DMS53 (cell line): ENCODE measurements at places on chromosomes 3 and 15.

DNA sequence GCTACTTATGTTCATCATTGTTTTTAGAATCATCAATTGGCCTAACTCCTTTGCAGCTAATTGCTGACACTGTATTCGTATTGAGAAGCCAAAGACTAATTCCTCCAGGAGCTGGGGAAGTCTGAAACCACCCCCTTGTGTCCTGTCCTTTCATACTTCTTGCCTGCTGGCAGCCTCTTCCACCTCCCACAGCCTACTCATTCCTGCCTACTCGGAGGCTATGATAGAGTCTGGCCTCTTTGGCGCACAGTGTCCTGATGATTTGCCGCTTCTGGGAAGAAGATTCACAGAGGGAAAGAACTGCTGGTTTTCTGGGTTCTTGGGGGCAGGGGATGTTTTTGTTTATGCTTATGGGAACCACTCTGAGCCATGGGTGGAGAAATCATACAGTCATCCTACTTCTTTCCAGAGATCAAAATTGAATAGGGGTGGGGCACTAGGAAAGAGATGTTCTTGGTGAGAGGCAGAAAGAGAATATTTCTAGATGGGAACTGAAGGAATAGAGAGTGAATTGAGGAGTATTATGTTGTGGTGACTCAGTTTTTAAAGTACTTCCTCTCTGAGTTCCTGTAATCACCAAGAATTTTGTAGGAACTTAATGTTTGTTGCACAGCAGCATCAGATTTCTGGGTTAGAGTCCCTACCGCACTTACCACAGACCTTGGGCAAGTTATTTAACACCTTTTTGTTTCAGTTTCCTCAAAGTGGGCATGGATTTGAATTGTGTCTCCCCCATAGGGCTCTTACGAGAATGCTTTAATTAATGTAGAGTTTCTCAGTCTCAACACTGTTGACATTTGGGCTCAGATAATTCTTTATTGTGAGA is 22.1 kb upstream of the SCAANT1 start:
- DNase-seq, result no peak

DNA sequence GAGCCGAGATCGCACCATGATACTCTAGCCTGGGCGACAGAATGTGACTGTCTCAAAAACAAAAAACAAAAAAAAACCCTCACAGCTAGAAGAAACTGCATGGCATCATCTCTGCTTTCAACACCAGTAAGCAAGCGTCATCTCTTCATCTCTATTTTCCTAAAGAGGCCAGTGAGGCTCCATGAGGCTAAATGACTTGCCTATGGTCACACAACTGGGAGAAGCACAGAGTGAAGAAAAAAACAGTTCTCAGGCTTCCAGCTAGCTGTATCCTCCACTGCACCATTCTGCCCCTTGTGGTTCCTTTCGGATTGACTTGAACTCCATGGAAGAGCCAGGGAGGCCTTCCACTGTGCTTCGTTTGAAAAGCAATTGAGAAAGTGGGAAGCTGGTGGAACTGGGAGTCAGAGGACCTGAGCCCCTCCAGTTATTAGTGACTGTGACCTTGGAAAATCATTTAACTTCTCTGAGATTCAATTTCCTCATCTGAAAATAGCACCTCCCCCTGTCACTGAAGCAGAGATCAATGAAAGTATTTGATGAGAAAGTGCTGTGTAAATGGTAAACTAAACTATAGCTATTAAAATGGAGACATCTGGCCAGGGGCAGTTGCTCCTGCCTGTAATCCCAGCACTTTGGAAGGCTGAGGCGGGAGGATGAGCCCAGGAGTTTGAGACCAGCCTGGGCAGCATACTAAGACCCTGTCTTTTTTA is 32.1 kb upstream of the DENND4A start:
- DNase-seq, result peak; percentile 88

DNA sequence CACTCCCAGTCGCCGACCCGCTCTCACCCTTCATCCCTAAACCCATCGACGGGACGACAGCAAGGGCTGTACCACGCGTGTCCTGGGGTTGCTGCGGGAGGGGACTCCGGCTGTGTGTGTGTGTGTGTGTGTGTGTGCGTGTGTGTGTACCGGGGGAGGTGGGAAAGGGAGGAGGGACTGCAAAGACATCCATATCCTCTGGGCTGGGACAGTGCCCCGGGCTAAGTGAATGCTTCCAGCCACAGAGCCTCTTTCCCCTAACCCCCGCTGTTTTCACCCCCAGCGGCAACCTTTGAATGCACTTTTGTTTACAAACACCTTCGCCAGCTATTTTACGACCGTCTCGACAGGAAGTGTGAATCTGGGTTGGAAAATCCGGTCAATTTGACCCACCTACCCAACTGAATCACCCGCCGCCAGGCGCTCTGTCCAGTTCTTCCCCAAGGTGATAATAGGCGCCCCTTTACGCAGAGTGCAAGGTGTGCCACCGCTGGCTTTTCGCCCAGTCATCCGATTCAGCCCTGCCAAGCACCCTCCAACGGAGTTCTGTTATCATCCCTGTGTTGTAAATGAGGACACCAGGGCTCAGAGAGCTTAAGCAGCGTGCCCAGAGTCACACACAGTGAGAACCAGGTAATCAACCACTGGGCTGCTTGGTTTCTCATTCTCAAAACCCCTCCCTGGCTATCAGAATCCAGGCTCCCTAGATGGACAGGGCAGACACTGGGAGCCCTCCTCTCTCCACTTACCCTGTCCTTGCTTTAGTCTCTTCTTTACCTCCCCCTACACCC is 739 bp upstream of the AMOTL2 start:
- peak; percentile 76 for DNase-seq

DNA sequence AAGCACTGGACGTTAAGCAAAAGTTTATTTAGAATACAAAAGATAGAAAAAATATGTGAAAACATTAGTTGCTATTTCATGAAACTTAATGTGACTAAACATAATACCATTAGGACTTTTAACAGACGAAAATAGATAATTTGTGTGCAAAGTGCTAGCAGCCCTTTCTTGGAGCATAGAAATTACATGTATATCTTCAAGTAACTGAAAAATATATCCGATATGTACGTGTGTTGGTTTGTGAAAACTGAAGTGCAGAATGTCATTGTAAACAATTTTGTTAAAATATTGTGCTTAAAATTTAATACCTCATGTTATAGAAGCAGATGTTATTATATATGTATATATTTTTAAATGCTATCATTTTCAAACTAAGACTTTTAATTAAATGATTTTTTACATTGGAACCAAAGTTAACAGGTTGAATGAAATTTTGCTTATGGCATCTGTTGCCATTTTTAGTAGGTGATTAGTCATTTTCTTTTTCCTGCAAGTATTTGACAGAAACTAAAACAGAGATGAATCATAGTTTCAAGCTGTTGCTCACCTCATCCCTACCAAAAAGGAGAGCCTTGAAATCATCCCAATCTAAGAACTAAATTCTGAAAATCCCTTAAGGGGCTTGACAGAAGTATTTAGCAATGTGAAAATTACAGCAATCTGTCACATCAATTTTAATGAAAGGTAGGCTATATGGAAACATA is 334.8 kb downstream of the NAALADL2 start:
- DNase-seq, result peak; percentile 62

GRCh38 chr3:177538048-177538749 is 340.9 kb upstream of the TBL1XR1 start:
- no peak for DNase-seq

DNA sequence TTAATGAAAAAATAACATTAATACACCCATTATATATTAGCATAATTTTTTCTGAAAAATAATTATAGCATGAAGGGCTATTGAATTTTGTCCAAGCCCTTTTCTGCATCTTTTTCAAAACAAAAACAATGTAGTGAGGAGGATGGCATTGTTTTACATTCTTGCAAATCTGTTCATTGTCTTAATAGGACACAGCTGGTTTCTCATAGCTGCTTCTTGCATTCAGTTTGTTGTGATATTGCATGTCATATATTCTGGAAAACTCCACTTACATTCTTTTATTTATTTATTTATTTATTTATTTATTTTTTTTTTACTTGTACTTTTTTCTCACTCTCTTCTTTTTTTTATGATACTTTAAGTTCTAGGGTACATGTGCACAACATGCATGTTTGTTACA is 107.4 kb downstream of the NR1D2 start:
- no peak for DNase-seq

- no peak for DNase-seq
These were observed 106.4 kb upstream of the RPL32 start for GRCh38 chr3:12947504-12948369.

- no peak for DNase-seq
These were observed 9.9 kb downstream of the CCR5 start for GRCh38 chr3:46380471-46381221.

DNA sequence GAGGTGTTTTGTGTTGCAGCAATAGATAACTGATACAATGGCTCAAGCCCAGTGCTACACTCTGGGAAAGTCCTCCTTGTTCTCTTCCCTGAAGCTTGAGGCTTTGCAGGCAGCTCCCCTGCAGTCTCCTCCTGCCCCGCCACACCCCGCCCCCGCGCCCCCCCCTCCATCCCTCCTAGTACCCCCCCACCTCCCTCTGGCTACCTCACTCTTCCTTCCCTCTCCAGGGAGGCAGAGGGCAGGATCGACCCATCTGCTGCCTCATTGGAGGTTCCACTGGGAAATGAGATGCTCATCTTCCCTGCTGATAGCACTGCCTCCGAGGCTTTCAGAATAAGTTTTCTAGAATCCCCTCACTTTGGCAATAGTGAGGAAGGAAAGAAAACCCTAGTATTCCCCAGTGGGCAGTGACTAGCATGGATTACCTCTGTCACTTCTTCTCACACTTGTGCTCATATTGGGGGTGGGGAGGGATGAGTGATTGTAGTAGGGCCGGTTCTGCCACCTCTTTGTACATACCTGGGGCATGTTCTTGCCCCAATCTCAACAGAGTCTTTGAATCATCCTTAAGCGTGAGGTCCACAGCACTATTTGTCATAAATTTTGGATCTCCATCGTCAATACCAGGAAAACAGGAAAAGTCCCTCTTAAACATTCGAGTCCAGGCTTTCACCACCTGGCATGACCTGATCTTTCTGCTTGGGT is 16.3 kb upstream of the RAB7A start:
- peak; percentile 13 for DNase-seq

GRCh38 chr3:123105201-123106189 is 38.7 kb downstream of the PDIA5 start:
- no peak for DNase-seq

DNA sequence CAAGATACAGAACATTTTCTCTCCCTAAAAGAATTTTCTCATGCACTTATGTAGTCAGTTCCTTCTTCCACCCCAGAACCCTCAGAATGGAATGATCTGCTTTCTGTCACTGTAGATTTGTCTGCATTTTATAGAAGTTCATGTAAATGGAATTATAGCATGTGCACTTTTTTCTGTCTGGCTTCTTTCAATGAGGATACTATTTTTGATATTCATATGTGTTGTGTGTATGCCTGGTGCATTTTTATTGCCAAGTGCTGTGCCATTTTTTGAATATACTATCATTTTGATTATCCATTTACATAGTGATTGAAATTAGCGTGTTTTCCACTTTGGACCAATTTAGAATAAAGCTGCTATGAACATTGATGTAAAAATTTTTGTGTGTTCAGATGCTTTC is 156.6 kb upstream of the ALCAM start:
- DNase-seq, result no peak

GRCh38 chr3:137642831-137643230 is 121.3 kb upstream of the SOX14 start:
- DNase-seq, result peak; percentile 94

DNA sequence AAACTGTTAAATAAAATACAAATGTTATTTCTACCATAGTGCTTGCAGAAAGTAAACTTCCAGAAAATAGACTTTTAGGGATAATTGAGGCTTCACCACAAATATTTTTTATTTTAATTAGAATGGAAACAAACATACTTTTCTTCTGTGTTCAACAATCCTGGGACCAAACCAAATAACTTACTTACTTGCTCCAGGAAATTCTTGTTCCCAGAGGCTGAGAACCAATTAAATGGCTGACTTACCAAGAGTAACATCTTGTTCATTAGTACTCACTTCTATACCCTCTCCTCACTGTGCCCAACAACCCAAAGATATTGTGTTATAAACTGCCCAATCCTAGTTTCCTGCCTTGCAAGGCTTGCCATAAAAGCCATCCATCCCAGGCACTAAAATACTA is 172.2 kb upstream of the PFN2 start:
- DNase-seq, result no peak

DNA sequence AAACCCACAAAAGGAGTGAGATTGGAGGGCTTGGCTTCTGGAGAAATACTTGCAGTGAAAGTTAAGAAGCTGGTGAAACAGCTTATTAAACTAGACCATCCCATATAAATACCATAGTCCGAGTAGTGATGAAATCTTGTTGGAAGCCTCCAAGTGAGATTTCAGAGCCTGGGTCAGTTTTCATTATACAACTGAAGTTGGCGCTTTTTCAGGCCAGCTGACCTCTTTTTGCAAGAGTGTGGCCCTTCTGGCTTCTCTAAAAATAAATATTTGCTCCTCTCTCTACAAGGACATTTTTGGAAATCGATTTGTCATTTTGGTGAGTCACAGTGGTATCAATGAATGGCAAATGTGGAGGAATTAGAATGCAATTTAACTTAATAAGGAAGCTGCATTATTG is 51.2 kb upstream of the THRB start:
- DNase-seq, result no peak

GRCh38 chr3:37072892-37073291 is 79.6 kb downstream of the MLH1 start:
- DNase-seq, result no peak

GRCh38 chr3:65915477-65915876 is 123.2 kb downstream of the MAGI1 start:
- peak; percentile 6 for DNase-seq

DNA sequence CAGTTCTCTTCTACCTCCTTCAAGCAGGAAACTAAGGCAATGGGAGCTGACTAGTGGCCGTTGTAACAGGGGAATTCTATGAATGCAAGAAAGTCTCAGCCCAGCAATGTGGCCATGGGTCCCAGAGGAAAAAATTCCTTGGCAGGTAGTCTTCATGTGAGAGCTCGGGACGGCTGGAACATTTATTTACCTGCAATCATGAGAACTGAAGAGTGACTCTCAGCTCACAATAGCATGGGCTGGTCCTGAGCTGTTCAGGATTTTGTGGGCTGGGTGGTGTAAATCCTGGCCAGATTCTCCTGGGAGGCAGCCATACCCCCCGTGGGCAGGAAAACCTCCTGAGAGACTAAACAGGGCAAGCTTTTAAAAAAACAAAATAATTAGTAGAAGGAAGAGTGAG is 330.3 kb upstream of the CTNNB1 start:
- DNase-seq, result no peak

DNA sequence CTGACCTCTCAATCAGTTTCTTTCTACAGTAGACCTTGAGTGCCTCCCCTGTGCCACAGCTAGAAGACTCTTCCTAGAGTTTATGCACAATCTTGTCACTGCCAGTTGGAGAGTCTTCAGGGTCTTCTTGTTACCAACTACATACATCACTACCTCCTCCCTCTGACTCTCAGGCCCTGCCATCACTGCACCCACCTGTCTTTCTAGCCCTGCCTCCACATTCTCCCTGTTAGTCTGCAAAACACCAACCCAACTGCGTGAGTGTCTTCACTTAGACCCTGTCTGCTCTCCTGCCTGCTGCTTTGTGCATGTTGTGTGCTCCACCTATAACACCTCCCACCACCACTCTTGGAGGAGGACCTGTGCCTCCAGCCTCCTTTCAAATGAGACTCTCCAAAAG is 34.4 kb downstream of the CLSTN2 start:
- no peak for DNase-seq
